IPS-NIHi11 (cell line): ENCODE measurements at places on chromosomes 1 and 21.

GRCh38 chr1:203116091-203116820, 11.3 kb upstream of the ADORA1 start:
- DNase-seq, result no peak

DNA sequence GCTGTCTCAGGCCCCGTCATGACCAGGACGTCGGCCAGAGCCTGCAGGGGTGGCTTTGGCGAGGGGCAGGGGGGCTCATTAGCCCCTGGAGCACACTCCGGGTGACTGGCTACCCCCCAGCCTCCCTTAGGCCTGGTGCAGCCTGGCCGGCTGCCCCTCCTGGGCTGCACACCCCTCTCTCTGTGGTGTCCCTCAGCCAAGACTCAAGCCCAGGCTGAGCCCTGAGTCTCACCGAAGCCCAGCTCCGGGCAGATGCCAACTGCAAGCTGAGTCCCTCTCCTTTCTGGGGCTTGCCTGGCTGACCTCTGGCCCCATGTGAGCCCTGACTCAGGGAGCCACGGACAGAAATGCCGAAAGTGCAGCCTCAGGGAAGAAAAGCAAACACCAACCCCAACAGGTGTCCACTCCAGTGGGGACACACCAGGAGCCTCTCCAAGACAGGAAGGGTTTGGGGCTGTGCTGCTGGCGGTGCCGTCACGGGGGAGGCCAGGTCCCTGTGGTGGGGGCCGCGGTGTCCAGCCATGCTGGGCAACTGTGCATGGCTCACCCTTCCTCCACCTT, 5.3 kb upstream of the IBA57 start:
- no peak for DNase-seq

DNA sequence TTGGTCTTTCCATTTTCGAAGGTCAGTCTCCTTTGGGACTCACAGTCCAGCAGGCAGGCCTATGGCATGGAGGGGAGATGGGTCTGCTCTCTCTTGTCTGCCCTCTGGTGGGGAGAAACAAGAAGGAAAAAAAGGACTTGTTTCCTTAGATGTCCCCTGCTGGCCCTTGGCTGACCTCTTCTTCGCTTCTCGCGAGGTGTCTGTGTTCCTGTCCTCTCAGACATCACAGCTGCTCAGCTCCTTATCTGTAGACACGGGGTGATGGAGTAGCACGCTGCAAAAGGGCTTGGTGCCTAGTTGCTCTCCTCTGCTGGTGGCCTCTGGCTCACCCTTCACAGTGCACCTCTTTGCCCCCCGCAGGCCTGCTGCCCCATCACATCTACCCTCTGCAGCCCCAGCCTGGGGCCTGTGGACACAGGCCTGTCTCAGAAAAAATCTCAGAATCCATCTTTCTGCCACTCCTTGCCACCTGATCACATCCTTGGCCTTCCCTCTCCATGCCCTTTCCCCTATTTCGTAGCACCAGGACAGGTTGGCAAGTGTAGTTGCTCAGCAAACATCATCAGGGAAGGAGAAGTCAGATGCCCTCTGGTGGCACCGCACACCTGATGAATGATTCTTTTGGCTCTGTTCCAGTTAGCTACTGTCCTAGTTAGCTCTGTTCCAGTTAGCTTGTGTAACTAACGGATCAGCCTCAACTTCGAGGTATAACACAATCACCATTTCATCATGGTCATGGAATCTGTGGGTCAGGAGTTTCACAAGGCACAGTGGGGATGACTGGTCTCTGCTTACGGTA, 18.7 kb upstream of the AK2 start:
- DNase-seq, result peak; percentile 80

- no peak for DNase-seq
These were observed 150.0 kb downstream of the TOMM20 start for GRCh38 chr1:234978397-234979295.

DNA sequence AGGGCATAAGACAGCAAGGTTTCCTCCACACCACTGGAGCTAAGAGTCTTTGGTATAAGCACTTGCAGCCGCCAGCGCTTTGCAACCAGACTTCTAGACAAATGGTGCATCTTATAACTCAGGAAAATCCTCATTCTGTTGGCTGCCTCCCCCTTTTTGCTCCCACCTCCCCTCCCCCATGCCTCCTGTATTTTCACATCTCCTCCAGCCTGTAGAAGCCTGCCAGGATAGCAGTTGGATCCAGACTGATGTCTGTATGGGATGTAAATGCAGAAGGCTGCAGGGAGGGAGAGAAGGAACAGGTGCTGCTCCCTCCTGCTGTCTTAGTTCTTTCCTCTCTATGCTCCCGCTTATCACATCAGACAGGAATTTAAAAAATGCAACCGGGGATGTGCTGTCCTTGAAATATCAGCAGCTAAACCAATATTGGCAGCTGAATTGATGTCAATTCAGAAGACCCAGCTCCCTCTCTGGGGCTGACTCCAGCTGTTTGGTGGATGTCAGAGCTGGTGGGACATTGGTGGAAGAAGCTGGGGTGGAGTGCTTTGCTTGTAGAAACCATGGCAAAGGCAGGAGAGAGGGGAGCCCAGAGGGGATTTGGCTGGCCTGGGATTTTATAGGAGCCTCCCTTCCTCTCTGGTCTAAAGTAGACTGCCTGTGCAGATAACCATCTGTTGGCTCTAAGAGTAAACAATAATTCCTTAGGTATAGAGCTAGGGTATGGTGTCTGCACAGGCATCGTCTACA, 53.5 kb downstream of the NFASC start:
- peak; percentile 59 for DNase-seq

- DNase-seq, result peak; percentile 75
These were observed 517 bp downstream of the LRIG2 start for GRCh38 chr1:113073479-113073950.

DNA sequence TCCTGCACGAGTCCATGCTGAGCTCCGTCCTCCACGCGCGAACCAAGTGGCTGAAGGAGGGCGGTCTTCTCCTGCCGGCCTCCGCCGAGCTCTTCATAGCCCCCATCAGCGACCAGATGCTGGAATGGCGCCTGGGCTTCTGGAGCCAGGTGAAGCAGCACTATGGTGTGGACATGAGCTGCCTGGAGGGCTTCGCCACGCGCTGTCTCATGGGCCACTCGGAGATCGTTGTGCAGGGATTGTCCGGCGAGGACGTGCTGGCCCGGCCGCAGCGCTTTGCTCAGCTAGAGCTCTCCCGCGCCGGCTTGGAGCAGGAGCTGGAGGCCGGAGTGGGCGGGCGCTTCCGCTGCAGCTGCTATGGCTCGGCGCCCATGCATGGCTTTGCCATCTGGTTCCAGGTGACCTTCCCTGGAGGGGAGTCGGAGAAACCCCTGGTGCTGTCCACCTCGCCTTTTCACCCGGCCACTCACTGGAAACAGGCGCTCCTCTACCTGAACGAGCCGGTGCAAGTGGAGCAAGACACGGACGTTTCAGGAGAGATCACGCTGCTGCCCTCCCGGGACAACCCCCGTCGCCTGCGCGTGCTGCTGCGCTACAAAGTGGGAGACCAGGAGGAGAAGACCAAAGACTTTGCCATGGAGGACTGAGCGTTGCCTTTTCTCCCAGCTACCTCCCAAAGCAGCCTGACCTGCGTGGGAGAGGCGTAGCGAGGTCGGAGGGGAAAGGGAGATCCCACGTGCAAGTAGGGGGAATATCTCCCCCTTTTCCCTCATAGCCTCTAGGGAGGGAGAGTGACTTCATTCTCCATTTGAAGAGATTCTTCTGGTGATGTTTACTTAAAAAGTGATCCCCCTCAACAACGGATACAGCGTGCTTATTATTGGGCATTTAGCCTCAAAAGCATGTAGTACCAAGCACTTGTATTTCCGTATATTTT, 991 bp downstream of the PRMT6 start:
- peak; percentile 68 for DNase-seq

DNA sequence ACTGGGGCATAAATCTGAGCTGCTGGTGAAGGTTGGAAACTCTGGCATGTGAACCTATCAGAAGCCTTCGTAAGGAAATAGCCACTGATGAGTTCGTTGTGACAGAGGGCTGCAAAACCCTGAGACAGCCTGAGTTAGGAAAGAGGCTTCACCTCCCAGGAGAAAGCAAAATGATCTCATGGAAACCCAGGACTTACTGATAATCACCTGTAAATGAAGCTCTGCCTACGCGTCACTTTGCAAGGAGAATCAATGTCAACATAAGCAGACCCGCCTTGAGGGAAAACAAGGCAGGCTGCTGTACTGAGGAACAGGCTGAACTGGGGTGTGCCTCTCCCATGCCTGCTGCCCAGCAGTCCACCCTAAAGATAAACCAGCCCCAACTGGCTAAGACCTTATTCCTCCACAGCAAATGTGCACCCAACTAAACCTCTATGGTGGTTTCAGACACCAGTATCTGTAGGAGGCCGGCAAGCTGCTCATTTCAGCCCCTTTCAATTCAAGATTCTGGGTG, 46.8 kb upstream of the SLC44A3 start:
- DNase-seq, result no peak

DNA sequence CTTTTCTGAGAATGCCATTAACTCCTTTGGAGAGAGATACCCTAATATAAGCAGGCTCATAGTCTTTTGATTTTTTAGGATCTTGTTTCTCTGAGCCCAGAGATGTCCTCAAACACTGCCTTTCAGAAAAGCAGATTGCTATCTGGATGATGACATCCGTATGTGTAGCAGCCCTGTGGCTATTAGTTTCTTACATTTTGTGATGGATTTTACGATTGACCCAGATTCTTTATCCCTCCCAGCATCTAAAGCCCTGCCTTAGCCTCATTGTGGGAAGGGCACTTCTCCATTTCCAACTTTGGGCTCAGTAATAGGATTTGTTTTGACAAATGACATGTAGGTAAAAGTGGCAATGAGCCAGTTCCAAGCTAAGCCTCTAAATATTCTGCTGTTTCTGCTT, 300.3 kb downstream of the TTLL7 start:
- DNase-seq, result no peak

- DNase-seq, result peak; percentile 80
These were observed 1.1 kb upstream of the PPM1J start for GRCh38 chr1:112716133-112716720.

GRCh38 chr21:45818276-45818903, 163.2 kb upstream of the COL6A1 start:
- DNase-seq, result no peak

GRCh38 chr1:171841050-171841910, at the start of gene DNM3:
Gene DNM3 (plus strand): TSS chr1:171841498. CDS start chr1:171841657, 159 bp downstream.
- DNase-seq, result peak; percentile 97

DNA sequence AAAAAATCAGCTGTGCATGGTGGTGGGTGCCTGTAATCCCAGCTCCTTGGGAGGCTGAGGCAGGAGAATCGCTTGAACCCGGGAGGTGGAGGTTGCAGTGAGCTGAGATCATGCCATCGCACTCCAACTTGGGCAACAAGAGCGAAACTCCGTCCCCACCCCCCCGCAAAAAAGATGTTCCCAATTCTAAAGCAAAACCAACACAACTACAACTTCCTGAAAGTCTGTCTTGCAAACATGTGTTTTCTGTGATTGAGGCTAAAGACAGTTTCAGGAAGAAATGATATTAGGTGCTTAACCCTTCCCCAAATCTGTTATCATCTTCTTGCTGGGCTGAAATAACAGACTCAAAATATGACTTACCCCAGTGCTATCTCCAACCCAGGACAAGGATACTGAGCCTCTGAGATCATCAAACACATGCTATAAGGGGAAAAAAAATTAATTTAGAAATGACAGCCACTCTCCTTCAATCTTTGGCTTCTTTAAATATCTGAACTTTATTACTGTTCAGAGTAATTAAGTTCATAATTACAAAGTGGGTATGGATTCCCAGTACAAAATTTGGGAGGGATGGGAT, 28.5 kb downstream of the SORT1 start:
- DNase-seq, result no peak

GRCh38 chr1:91601554-91602376, 101.1 kb downstream of the CDC7 start:
- no peak for DNase-seq
